ENCODE measurements at places on chromosomes 6 and 20.

DNA sequence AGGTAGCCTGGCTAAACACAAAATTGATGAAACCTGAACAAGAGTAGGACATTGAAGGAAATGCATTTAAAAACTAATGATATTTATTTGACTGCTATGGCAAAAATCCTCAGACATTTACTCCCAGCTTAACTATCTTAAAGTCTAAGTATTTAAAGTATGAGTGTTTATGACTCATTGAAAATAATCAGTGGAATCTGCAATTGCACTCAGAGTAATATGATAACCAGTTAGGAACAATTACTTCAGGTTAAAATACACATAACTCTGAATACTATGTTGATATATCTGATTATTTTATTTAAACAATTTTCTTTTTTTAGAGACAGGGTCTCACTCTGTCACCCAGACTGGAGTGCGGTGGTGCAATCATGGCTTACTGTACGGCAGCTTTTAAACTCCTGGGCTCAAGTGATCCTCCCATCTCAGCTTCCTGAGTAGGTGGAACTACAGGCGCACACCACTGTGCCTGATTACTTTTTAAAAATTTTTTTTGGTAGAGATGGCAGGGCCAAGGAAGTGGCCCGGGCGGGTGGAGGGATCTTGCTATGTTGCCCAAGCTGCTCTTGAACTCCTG lies 43.9 kb downstream of the FILIP1 start:
- DNase-seq, result no peak

- no peak for DNase-seq
Measured at GRCh38 chr6:28810659-28811053, 113.1 kb downstream of the TRIM27 start.

DNA sequence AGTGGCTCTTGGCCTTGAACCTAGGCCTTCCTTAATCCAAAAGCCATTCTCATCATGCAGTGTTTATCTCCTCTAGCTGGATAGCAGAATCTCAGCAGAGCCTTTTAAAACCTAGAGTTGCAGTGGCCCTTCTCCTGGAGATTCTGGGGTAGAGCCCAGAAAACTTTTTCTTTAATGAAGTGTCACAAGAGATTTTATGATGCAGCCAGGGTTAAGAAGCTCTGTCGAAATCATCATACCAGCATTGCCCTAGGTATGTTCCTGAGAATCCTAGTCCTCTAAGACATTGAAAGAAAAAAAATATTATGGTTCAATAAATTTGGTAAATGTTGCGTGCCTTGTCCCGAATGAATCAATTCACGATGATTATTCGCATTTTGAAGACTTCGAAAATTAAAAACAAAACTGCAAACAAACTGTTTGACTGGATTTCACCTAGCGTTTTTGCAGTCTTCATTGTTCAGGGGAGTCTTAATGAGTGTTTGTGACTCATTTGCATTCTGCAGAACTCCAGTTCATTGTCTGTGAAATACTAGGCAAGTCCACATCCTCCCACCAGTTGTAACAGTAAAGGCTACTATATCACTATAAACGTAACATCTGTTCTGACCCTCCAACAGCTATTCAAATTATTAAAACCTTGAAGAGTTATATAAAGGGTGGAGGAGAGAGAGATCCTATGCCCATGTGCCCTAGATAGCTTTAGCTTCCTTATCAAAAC lies 198.6 kb downstream of the UST start:
- DNase-seq, result no peak

- no peak for DNase-seq
Measured at GRCh38 chr20:3819411-3820047, 818 bp upstream of the AP5S1 start.

GRCh38 chr6:44041461-44042260 lies 85.6 kb downstream of the MRPL14 start:
- DNase-seq, result peak; percentile 96

DNA sequence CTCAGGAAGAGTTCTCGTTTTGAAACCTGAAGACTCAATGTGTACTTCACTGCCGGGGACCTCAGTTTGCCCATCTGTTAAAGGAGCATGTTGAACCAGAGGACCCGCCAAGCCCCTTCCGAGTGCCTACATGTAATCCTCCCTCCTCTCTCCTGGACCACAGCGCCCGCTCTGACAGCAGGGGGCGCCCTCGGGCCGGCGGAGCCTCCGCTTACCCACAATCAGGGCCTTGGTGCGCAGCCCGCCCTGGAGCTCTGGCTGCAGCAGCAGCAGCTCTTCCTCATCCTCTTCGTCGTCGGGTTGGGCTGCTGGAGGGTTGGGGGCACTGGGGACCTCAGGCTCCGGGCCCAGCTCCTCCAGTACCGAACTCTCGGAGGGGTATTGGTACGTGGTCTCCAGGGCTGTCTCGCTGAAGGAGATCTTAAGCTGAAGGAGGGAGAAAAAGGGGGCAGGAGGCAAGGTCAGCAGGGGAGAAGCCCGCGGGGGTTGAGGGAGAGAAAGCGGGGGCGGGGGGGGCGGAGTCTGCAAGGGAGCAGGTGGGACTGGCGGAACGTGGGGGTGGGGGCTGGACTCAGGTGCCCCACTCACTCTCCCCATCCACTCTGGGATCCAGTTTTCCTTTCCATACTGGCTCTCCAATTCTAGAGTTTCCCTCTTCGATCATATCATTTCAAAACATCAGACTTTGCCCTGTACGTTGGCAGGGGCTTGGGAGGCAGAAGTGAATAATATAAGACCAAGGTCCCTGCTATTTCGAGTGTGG lies 6.3 kb upstream of the DHX16 start:
- peak; percentile 69 for DNase-seq

GRCh38 chr20:63702751-63703470 lies 4.9 kb downstream of the ARFRP1 start:
- no peak for DNase-seq

DNA sequence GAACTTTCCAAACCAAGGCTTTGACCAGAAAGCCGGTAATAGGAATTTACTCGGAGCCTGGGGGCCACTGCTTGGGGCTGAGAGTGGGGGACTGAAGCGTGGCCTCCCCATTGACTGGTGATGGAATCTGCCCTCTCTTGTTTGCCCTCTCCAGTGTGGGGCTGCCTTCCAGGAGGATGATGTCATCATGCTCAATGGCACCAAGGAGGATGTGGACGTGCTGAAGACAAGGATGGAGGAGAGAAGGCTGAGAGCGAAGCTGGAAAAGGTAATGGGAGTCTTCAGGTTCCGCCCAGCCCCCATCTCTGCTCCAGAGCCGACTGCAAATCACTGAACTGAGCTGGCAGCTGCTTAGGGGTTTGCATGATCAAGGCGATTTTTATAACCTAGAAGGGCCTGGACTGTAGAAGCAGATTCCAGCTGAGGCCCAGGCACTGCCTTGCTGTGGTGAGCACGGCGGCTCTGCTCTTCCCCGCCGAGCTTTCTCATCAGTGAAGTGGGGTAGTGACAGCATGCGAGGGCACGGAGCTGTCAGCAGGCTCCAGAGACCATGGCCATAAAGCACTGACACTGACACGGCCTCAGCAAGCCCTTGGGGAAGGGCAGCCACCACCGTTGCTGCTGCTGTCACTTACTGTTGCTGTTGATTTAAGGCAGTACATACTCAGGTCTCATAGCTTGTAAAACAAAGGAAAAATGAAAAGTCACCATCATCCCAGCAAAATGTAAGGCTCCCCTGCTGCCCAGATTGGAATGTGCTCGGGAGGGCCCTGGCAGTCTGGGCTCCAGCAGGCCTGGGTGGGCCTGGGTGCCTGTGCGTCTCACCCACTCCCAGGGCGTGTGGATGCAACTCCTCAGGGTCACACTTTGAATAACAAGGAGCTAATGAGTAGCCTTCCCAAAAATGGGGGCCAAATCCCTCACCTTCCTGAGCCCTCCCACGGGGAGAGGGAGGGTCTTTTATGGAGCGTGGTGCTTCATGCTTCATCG lies 11.1 kb upstream of the FAM209A start:
- DNase-seq, result no peak

GRCh38 chr6:161434350-161434749 lies 160.5 kb upstream of the AGPAT4 start:
- DNase-seq, result no peak

DNA sequence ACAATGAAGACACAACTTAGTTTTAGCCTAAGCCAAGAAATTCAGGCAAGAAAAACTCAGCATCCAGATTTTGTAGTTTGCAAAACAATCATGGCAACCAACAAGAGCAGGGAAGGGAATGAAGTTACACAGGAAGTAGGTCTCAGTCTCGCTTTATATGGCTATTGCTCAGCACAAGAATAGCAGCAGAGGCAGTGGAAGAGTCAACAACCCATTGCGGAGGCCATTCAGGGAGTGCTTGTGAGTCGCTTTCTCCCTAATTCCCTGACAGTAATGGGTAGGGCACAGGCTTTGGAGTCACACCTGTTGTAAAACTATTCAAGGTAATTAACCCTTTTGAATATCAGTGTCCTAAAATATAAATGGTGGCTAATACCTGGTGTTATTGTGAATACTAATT lies 238.5 kb downstream of the HDGFL1 start:
- DNase-seq, result no peak

DNA sequence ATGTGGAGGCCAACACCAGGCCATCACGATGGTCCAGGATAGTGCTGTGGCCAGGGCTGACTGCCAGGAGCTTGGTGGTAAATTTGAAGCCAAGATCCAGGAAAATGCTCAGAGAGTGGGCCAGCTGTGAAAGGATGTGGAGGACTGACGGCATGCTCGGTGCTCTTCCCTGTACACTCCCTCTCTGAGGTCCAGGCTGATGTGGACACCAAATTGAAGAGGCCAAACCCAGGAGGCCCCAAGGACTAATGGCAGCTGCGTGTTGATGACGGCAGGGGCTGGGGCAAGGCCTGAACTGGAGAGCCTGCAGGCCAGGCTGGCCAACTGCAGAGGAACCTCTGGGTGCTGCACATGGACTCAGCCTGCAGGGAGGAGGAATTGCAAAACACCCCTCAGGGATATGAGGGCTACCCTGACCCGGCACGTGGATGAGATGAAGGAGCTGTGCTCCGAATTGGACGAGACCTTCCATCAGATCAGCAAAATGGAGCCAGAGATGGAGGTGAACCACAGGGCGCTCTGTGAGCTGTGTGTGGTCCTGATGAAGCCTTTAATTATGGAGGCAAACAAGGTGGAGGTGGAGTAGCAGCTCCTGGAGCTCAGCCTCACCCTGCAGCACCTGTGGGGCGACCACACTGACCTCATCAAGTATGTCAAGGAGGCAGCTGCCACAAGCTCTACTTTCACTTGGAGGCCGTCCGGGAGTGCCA lies 6.9 kb upstream of the RAET1E start:
- DNase-seq, result no peak

DNA sequence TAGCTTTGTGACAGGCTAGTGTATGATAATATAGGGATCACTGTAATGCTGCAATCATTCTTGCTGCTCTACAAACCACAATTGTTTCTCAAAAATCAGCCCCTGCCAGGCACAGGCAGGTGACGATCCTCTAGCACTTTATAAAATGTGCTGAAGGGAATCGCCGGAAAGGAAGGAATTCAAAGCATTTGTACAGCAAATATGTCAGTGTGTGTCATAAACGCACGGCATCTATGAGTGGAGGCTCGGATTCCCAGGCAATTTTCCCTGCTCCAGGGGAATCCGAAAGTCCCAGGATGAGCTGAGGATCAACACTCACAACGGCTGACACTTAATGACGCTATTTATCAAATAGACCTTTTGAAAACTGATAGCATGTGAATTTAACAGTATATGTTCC lies 1.4 kb downstream of the PHACTR1 start:
- peak; percentile 46 for DNase-seq

DNA sequence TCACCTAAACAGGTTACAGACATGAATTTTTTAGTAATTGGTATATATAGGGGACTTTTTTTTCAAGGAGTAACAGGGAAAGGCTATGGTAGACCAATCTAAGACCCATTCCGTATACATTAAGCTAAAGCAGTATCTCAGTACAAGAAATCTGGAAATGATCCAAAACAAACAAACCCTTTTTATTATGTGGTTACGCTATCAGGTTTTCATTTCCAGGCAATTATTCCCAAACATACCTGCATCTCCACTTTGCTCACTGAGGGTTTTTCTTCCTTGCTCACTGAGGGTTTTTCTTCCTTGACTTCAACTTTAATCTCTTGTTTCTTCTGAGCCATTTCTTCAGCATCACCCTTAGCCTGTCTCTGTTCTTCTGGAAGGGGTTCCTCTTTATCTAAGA lies 107.3 kb downstream of the EPB41L2 start:
- no peak for DNase-seq

GRCh38 chr6:7818257-7819214 lies 92.1 kb downstream of the TXNDC5 start:
- no peak for DNase-seq

DNA sequence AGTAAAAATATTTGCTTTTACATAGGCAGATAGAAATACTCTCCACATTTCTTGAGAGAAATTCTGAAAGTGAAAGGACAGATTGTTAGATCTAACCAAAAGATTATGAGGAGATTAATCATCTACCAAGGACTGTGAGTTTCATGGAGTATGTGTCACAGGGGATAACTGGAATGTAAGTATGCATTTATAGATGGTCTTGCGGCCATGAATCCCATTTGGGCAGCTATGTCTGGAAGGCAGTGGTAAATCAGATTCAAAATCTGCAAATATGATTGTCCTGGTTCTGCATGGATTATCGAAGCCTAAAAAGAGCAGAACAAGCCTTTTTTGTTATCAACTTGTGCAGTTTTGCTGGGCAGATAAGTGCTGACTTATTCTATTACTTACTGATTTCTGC lies 293.8 kb downstream of the RFPL4B start:
- DNase-seq, result peak; percentile 63

- DNase-seq, result no peak
Measured at GRCh38 chr6:22636452-22636851, 67.1 kb downstream of the HDGFL1 start.

- DNase-seq, result no peak
Measured at GRCh38 chr6:52330470-52330869, 31.5 kb upstream of the PAQR8 start.

DNA sequence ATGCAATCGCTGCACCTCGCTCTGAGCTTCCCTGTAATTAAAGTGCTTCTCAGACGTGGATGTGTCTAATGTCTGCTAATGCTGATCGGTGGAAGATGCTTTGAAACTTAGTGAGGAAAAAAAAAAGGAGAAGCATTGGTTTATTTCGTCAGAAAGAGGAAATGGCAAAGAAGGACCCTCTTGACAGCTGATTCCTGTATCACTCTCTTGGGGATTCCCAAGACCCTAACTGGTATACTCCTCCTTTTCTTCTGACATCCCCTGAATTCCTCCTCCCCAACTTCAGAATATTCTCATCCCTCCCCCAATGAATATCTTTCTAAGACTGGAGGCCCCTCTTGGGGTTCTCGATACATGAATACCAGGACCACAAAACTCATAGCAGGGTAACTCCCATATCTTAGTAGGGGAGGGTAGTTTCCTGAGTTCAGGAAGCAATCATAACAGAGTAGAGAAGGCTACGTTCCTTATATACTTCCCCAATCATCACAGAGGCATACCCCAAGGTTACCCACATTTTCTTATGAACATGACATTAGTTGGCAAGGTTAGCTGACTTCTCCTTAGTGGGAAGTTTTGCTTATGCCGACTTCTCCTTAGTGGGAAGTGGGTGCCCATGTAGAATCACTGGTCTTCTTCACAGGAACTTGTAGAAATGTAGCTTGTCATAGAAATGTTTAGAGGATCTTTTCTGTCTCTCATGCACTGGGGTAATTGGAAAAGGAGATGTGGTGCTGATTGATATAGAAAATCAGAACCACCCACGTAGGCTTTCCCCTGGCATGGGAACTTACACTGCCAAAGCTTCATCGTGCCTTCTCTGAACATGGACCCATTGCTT lies 63.8 kb upstream of the ATXN1 start:
- DNase-seq, result no peak

- DNase-seq, result no peak
Measured at GRCh38 chr6:150144294-150144868, 1.5 kb downstream of the PPP1R14C start.
